ENCODE measurements at places on chromosomes 4 and X.

DNA sequence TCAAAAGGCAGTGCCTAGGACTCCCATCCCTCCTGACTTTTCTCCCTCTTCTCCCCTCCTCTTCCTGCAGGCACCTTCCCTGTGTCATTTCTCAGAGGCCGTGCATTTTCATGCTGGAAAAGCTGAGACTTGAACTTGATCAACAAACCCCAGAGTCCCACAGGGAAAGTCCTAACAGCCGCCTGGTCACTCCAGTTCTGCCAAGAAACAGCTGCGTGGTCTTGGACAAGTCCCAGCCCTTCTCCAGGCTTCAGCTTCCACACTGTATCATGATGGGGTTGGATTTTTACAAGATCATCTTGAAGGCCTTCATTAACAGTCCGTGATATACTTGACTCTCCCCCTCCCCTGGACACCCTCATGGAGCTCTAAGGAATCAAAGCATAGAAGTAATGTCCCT, 366.0 kb downstream of the BCOR start:
- no peak for DNase-seq

DNA sequence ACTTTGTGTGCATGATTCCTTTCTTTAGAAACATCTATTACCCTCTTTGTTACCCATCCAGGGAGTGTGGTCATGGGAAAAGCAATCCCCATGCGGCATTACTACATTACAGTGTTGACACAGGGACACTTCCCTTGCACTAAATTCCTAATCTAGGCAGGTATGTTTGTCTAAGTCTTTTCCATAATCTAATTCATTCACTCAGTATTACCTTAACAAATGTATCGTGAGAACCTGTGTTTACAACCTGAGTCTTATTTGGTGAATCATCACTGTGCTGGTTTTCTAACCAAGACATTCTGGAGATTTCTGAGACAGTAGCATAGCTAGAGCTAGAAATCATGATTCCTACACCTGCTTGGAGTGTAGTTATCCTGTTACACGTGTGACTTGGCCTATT, 326.8 kb downstream of the BMPR1B start:
- no peak for DNase-seq

- no peak for DNase-seq
Measured at GRCh38 chr4:41079881-41080560, 134.3 kb downstream of the APBB2 start.

GRCh38 chr4:99205153-99205979, 13.7 kb downstream of the ADH6 start:
- no peak for DNase-seq
